ENCODE measurements at places on chromosomes 11 and 22. TPM values are rescaled to one million over a fixed set of nuclear protein-coding genes. Genes with fewer than 3 reads are reported as not detected.

The TRPM5 gene
- not detected for total RNA-seq

The LARGE1 gene
- 29.5 TPM for total RNA-seq

The PIH1D2 gene
- total RNA-seq = 1.5 TPM

- DNase-seq = no peak
Measured at GRCh38 chr11:81993755-81994154, 739.9 kb downstream of the FAM181B start.

GRCh38 chr11:119479685-119480275, 56.8 kb upstream of the THY1 start:
- peak; percentile 46 for DNase-seq

The OR4C16 gene
- not detected for total RNA-seq

DNA sequence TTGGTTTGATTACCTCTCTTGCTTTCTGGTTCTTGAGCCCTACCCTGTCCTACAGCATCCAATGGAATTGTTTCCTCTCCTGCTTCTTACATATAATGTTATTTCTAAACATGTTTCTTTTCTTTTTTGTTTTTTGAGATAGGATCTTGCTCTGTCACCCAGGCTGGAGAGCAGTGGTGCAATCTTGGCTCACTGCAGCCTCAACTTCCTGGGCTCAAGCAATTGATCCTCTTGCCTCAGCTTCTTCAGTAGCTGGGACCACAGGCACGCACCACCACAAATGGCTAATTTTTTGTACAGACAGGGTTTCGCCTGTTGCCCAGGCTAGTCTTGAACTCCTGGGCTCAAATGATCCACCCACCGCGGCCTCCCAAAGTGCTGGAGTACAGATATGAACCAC, 105.9 kb downstream of the SGSM3 start:
- no peak for DNase-seq

DNA sequence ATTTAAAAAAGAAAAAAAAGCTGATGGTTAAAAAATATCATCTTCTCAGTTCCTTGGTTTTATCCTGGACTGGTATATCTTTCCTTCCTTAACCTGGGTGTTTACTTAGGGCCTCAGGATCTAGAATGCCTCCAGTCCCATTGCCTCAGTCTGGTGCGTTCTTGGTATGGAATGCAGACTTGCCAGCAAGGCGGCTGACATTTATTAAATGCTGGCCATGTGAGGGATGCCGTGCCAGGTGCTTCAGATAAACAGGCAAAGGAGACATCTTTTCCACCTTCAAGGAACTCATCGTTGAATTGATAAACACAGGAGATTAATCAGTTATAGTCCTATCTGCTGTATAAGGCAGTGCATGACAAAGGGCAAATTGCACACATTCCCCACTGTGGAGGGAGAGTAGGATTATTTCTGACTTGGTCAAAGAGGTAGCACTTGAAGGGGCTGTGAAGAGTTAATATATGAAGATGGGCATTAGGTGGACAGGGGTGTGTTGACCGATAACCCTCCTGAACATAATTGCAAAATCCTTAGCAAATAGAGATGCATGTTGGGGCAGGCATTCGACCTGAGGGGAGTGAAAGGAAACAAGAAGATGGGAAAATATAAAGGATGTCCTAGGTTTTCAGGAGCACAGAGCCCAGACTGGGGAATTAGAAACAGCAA, 54.4 kb downstream of the ALX4 start:
- peak; percentile 62 for DNase-seq

The ART1 gene
- not detected for total RNA-seq

The ZNF280A gene
- total RNA-seq = not detected

DNA sequence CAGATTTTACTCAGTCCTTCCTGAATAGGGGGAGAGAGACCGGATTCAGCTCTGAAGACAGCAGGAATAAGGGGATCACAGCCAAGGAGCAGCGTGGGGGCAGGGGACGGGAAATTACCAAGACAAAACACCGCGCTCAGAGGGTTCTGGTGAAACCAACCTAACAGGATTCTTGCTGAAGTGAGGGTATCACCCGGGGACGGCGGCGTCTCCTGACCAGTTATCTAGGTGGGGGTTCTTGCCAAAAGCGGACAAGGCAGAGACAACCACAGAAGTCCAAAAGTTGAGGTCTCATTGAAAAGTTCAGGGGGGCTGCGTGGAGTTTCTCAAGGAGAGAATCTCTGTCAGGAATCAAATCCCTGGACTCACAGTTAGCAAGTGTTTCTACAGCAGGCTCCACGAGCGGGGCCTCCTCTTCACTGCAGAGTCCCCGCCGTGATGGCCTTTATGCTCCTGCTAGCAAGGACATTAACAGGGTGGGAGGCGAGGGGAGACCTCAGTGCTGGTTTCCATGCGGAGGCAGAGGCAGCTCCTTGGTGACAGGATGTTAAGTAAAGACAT, 291.0 kb downstream of the BRD1 start:
- no peak for DNase-seq

DNA sequence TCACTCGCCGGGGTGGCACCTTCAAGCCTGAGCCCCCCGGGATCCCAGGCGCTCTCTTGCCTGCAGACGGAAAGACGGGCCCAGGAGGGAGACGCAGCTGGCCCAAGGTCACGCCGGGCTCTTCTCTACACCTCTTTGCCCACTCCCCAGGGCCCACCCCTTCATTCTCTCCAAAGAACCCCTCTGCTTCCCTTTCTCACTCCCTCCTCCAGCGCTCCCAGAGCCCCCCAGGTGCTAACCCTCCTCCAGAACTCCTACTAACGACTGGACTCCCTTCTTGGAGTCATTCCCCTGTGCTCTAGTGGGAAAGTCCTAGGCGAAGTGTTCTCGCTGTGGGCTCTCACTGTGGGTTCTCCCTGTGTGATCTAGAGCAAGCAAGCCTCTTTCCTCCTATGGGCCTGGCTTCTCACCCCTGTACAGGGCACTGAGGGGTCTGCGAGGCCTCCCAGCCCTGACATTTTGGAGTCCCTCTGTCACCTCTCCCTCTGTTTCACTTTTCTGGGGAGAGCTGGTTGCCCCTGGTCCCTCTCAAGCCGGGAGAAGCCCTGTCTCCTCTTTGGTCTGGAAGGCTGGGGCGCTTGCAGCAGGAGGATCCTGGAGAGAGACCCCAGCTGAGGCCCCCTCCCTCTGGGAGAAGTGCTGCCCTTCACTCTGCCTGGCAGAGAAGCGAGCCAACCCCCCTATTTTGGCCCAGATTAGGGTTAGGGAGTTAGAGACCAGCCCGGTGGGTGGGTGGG, 858 bp downstream of the OAF start:
- no peak for DNase-seq
